ENCODE measurements at places on chromosomes 11 and 22.

GRCh38 chr22:28607795-28608194 is 71.8 kb downstream of the TTC28 start:
- DNase-seq, result no peak

DNA sequence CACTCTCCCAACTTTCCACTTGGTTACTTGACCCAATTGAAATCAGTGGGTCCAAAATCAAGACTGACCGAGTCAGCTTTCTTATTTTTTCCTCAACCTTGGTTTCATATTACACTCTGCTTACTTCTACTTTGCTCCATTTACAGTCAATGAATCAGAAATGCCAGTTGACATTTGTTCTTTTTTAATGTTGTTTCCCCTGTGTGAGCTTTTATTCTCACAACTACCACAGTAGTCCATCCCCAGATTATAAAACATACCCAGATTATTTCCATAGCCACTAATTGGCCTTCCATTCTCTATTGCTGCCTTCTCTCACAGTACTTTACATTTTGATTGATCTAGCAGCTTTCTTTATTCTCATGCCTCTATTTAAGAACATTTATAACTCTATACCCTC is 50.0 kb downstream of the DNAJC24 start:
- no peak for DNase-seq

DNA sequence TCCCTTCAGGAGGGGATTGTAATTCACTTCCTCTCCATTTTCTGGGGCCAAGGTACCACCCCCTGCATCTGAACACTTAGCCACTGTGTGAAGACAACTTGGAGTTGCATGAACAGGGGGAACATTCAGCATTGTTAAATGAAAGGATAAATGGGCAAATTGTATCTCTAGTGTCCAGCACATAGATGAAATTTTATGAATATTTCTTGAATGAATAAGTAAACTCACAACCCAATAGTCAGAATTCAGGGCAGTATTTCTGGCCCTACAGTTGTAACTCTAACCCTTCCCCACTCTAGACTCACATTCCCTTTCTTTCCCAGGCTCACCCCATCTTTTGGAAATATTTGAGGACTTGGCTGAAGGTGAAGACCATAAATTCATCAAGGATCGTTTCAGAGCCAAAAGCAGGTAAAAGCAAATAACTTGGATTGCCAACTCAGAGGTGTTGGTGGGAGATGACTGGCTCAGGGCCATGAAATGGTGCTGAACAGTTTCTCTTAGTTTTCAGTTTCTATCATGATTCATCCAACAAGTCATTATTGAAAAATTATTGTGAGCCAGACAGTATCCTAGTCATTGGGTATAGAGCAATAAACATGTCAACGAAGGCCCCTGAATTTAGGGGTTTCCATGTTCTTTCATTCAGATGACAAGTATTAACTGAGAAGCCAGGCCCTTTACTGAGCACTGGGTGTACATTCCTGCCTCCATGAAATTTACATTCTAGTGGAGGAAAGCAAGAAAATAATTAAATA is 33.3 kb upstream of the ZC3H12C start:
- DNase-seq, result no peak

GRCh38 chr11:73716153-73717056 is 44.5 kb downstream of the RAB6A start:
- DNase-seq, result no peak

- no peak for DNase-seq
These were observed 69.4 kb upstream of the AMPD3 start for GRCh38 chr11:10385696-10386095.

- DNase-seq, result no peak
These were observed 1870.1 kb downstream of the LRRC4C start for GRCh38 chr11:39589391-39589790.

DNA sequence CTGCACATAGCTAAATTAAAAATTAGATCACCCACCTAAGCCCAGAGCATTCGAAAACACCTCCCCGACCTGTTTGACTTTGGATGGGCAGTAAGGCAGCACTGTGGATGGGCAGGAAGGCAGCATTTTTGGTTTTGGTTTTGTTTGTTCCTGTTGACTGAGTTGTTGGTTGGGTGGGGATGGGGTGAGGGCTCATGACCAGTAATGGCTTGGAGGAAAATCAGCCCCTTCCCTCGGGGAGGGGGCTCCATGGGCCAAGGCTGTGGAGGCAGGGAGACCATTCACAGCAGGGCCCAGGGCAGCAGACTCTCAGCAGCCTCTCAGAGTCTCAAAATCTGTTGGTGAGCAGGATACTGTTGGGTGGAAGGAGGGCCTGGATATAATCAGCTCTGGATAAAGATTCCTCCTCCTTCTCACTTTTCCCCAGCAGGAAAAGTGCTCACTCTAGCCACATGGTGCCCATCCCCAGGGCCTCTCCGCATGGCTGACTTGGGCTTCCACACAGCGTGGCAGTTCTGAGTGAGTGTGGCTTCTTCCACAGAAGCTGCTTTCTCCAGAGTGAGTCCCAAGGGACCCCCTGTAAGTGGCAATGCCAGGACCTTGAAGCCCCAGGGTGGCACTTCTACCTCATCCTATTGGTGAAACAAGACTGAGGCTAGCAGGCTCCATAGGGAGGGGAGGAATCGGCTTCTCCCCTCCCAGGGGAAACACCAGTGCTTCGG is 1491.2 kb downstream of the BRD1 start:
- DNase-seq, result no peak

DNA sequence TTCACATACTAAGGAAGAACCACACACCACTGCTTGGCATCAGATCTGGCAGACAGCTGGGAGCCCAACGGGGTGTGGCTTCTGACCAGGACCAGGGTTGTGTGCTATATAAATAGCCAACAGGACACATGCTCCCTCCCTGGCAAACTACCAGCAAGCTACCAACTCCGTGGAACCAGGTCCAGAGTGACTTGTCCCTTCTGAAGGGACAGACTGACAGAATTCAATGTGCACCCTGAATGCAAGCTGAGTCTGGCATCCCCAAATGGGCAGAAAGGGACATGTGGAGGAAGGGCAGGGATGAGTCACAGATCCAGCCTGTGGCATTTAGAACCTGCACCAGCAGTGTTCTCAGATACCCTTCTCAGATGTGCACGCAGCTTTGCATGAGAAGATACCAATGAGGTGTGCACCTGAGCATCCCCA is 92.9 kb downstream of the MICAL3 start:
- no peak for DNase-seq

- DNase-seq, result peak; percentile 58
These were observed at the start of the genes SIAE and SPA17 for GRCh38 chr11:124673333-124674167. SIAE (minus strand) TSS chr11:124673739; CDS start chr11:124673708, 31 bp downstream. SPA17 (plus strand) TSS chr11:124673904; CDS start chr11:124675265, 1,361 bp downstream.

GRCh38 chr11:112922606-112923005 is 38.6 kb upstream of the NCAM1 start:
- DNase-seq, result no peak

- DNase-seq, result no peak
These were observed 42.2 kb downstream of the FLI1 start for GRCh38 chr11:128735935-128736605.

- DNase-seq, result no peak
These were observed 9.9 kb downstream of the TMPRSS13 start for GRCh38 chr11:117919341-117919740.

- DNase-seq, result no peak
These were observed 41.3 kb downstream of the NARS2 start for GRCh38 chr11:78533399-78533798.

DNA sequence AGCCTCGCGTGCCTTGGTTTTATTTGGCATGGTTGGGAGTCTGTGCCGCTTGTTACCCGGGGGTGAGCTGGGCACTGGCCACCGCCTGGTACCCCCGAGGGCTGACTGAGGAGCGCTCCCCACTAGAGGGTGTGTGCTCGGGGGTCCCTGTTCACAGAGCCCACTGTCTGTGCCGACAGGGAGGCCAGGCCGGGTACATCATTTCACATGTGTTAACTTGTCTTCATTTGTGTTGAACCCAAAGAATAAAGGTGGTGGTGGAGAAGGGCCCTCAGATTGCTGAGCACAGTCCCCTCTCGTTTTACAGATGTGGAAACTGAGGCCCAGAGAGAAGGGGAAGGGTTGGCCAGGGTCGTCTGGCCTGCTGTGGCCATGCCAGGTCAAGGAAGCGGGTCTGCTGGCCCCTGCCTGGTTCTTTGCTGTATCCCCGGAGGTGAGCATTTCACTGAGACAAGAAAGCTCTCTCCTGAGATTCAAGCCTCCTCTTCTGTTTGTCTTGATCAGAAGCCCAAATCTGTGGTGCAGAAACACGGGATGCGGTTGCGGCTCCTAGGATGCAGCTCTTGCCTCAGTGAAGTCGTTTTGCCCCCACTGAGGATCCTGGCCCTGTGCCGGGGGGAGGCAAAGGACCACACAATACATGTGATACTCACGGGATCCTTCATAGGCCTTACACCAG is 60.8 kb downstream of the FBLN1 start:
- DNase-seq, result no peak

DNA sequence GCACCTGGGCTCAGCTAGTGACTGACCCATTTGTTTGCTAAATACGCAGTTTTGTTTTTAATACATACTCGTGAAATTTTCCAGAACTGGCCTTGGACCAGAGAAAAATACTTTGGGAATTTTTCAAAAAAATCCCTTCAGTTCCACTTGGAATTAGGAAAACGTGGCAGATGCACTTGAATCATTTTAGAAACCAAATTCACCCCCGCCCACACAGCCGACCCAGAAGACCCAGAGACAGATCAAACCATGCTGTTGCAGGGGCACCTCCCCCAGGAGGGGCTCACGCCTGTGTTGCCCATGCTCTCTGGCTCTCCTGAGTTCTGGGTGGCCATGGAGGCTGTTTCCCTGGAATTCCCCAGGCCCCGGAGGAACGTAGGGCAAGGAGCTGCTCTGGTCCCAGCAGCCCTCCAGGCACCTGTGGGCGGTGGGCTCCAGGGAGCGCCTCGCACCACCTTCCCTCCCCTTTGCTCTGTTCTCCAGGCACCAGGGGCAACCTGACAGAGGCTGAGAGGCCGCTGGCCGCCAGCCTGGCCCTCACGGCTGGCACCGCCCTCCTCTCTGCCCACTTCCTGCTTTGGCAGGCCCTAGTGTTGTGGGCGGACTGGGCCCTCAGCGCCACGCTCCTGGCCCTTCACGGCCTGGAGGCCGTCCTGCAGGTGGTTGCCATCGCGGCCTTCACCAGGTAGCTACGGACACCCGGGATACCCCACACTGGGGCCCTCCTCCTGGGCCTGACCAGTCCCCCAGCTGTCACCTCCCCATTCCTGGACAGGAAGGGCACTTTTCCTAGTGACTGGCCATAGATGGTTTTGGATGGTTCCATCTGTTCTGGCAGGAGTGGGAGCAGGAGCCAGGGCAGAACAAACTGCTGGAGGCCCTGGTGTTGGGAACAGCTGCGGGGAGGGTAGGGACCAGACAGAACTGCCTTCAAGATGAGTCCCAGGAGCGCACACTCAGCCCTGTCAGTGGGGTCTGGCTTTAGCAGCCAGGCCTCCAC is 3.3 kb upstream of the EPS8L2 start:
- DNase-seq, result no peak

DNA sequence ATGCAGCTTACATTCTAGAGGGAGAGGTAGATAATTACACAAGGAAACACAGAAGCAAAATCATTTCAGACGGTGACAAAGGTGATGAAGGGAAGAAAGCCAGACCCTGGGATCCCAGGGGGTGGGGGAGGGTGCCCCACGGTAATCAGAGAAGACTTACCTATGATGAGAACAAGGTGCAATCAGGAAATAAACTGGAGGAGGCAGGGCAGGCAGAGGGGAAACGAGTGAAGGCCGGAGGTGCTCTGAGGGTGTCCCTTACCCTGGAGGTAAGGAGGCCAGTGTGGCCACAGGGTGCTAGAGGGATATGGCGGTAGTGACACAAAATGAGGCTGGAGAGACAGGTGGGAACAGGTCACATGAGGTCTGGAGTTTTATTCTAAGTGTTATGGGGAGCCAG is 13.9 kb upstream of the SCGB1A1 start:
- DNase-seq, result no peak

- DNase-seq, result no peak
These were observed 78.8 kb downstream of the FEZ1 start for GRCh38 chr11:125416981-125417935.

DNA sequence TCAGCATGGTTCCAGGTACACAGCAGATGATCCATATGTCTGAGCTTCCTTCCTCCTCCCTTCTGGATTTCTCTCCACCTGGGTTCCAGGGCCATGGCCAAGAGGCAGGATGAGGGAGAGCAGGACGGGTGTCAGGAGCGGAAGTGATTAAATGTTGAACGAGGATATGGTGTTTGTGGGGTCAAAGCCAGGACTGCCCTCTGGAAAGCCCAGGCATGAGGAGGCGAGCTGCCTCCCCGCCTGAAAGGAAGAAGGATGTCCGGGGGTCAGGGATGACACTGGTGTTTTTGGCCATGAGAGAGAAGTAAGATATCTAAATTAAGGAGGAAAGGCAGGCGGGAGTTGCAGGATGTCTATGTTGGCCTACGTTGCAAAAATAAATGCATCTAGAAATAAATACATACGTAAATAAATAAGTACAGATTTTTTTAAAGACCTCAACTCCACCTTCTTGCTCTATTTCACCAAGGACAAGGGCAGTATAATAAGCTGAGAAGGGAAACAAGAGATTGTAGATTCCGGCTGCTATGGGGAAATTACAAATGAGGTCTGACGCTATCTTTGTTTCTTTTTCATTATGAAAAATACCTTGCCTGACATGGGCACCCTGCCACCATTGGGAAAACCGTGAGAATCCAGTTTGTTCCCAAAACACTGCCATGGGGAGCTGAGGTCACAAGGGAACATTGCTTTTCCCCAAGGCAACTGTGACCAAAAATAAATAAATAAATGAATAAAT is 27.6 kb upstream of the LIPT2 start:
- DNase-seq, result no peak

DNA sequence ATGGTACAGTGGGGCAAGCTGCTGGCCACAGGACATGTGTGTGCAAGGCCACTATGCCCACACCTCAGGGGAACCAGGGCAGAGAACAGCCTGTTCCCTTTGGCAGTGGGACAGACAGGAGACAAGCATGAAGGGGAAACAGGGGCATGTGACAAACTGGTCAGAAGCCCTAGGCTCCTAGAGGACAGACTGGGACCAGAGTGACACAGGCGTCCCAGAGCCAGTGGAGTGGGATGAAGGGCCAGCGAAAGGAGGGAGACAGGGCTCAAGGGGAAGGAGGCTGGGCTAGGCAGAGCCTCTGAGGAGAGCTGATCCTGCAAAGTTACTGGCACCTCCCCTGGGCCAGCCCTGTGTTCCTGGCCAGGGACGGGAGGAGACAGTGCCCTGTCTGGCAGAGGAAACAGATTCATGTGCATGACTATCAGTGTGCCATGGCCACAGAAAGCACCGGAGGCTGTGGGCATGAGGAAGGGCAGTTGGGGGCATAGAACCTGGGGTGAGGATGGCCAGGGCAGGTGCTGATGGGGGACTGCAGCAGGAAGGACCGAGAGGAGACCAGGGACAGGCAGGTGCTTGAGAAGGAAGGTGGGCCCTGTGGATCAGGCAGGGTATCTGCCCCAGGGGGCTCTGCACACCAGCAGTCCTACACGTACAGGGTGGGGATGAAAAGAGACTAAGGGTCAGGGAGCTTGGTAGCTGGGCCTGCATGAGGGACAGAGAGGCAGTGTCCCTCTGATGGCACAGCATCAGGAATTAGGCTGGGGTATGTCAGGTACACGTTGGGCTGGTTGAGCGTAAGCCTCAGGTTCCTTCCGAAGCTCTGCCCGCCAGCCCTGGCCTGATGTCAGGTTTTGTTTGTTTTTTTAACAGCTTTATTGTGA is 9.8 kb downstream of the DERL3 start:
- DNase-seq, result no peak
